ENCODE measurements at places on chromosomes 7 and 10.

- DNase-seq = no peak
Measured at GRCh38 chr7:139885511-139885910, 56.4 kb downstream of the TBXAS1 start.

- DNase-seq = no peak
Measured at GRCh38 chr10:44512431-44513022, 127.6 kb upstream of the CXCL12 start.

DNA sequence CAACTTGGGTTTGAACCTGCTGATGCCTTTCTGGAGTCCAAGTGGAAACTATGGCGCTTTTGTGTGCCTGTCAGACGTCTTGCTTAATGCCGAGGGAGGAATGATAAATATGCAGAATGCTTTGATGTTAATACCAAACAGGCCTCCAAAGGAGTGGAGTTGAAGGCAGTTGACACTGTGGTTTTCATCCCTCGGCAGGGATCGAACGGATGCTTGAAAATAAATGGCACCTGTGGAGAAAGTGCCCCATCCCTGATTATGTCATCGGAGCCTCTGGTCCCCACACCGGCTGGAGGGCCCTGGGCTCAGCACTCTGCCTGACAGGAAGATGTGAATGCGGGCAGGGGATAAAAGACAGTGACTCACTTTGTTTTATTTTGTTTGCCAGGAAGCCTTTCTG is 148.7 kb upstream of the GPR26 start:
- no peak for DNase-seq

DNA sequence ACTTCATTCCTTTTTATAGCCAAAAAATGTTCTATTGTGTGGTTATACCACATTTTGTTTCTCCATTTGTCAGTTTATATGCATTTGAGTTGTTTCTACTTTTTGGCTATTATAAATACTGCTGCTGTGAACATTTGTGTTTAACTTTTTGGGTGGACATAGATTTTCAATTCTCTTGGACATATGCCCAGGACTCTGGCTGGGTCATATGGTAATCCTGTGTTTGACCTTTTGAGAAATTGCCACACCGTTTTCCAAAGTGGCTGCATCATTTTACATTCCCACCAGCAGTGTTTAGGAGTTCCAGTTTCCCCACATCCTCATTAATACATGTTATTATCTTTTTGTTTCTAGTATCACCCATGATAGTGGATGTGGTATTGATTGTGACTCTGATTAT is 39.4 kb downstream of the CSGALNACT2 start:
- no peak for DNase-seq

GRCh38 chr10:17548770-17549169 is 68.4 kb downstream of the HACD1 start:
- DNase-seq = no peak

DNA sequence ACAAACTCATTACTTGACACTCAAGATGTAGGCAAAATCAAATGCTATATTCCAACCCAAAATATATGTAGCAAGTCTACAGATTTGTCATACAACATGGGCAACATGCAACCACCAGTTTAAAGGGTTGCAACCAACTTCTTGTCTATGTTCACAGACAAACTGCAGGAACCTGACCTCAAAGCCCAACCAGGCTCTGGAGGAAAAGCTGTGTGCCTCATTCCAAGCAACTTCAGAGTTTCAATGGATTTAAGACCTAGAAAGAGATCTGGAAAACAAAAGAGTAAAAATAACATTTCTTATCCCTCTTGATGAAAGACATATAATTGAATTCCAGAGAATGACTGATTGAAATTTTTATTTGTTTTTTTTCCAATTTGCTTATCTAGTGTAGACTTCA is 300.5 kb upstream of the ETV1 start:
- DNase-seq = no peak

GRCh38 chr10:101397140-101397539 is 43.2 kb downstream of the BTRC start:
- DNase-seq = no peak

GRCh38 chr7:3520206-3520605 is 219.2 kb downstream of the SDK1 start:
- no peak for DNase-seq
